ENCODE measurements at places on chromosomes 1 and 21. TPM values are rescaled to one million over a fixed set of nuclear protein-coding genes. Genes with fewer than 3 reads are reported as not detected.

DNA sequence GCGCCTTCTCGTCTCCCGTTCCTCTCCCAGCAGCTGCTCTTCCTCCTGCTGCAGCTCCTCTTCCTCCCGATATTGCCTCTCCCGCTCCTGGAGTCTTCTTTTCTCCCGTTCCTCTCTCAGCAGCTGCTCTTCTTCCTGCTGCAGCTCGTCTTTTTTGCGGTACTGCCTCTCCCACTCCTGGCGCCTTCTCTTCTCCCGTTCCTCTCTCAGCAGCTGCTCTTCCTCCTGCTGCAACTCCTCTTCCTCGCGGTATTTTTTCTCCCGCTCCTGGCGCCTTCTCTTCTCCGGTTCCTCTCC lies 5.3 kb downstream of the TCHH start:
- no peaks in the 10 kb centered on the region for H3K36me3 ChIP-seq
- H3K4me1 ChIP-seq: no peaks in the 10 kb centered on the region
- DNase-seq: no peak
- H3K4me3 ChIP-seq: no peak overlapping the region

GRCh38 chr1:169207797-169208520 lies 101.5 kb downstream of the ATP1B1 start:
- H3K4me1 ChIP-seq: peaks cover 19% of the 10 kb centered on the region
- H3K36me3 ChIP-seq: no peaks in the 10 kb centered on the region
- no peak for DNase-seq
- H3K4me3 ChIP-seq: no peak overlapping the region
- no peaks in the 10 kb centered on the region for H3K27me3 ChIP-seq

Gene RHBDL2
- not detected for total RNA-seq

Gene ATAD3C
- 2.9 TPM for total RNA-seq

DNA sequence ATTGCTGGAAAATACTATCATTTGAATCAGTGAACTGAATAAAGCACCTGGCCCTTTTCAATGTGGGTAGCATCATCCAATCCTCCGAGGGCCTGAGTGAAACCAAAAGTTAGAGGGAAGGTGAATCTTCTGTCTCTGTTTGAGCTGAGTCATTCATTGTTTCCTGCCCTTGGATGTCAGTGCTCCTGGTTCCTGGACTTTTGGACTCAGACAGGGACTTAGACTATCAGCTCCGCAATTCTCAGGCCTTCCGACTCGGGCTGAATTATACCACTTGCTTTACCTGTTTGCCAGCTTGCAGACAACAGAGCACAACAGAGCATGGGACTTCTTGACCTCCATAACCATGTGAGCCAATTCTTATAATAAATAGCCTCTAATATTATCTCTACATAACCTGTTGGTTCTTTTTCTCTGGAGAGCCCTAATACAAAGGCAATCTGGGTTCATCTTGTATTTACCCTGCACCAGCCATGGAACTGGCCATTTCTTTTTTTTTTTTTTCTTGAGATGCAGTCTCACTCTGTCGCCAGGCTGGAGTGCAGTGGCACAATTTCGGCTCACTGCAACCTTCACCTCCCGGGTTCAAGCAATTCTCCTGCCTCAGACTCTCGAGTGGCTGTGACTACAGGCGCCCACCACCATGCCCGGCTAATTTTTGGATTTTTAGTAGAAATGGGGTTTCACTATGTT lies 19.2 kb upstream of the VASH2 start:
- no peak for DNase-seq
- H3K4me1 ChIP-seq: peaks cover 10% of the 10 kb centered on the region
- no peaks in the 10 kb centered on the region for H3K36me3 ChIP-seq
- H3K4me3 ChIP-seq: no peak overlapping the region
- no peaks in the 10 kb centered on the region for H3K27me3 ChIP-seq
- no peak overlapping the region for H3K27ac ChIP-seq

DNA sequence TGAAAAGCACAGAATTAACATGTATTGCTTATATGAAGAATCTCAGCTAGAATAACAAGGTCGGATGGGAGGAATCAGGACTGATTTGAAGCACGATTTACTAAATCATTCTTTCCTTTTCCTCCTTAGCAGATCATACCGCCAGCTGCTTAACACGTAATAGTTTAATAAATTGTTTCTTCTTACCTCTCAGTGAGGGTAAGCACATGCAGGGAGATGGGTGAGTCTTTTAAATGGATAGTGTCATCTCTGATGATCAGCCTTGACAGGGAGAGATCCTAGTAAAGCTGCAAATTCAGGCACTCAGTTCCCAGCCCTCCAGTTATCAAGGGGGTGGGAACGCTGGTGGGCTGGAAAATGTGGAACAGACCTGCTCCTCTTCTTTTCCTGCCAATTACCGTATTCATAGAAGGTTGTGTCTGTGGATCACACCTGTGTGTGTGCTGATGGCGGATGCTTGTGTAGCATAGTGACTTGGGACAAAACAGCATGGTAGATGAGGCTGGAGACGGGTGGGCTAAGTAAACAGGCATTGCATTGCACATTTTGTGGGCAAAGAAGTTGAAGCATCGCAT lies 30.7 kb downstream of the NTPCR start:
- peaks cover 24% of the 10 kb centered on the region for H3K4me1 ChIP-seq
- no peak for DNase-seq
- H3K27me3 ChIP-seq: no peaks in the 10 kb centered on the region
- H3K4me3 ChIP-seq: no peak overlapping the region
- H3K36me3 ChIP-seq: peaks cover 23% of the 10 kb centered on the region

DNA sequence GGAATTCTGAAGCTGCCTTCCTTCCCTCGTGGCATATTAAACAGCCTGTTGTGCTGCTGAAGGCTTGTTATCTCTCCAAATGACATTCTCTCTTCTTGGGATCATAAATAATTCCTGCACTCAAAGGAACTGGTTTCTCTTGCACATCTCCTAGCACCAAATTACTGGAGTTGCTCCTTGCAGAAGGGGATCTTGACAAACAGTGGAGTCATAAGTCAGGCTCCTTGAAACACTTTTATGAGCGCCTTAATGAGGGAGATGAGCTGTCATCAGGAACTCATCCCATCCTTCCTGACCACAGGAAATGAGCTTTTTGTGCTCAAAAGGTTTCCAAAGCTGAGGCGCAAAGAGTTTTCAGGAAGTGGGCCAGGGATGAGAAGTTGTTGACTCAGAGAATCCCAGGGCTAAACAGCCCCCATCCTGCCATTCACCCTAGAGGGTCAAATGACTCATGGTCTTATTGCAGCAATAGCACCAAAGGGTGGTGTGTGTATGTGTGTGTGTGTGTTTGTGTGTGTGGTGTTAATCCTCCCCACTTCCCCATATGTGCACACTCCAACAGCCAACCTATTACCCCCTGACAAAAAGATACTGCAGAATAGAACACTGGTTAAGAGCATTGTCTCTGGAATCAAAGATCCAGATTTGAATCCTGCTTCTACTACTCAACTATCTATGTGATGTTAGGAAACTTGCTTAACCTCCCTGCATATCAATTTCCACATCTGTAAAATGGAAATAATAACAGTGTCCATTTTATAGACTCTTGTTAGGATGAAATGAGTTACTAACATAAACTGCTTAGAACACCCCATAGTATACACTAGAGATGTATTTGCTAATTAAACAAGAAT lies 2.8 kb upstream of the PHC2 start:
- peaks cover 30% of the 10 kb centered on the region for H3K4me1 ChIP-seq
- no peak overlapping the region for H3K4me3 ChIP-seq
- H3K36me3 ChIP-seq: no peaks in the 10 kb centered on the region
- DNase-seq: no peak
- H3K27ac ChIP-seq: peak overlapping the region; percentile 24
- no peaks in the 10 kb centered on the region for H3K27me3 ChIP-seq

Gene S100A5
- total RNA-seq: not detected

DNA sequence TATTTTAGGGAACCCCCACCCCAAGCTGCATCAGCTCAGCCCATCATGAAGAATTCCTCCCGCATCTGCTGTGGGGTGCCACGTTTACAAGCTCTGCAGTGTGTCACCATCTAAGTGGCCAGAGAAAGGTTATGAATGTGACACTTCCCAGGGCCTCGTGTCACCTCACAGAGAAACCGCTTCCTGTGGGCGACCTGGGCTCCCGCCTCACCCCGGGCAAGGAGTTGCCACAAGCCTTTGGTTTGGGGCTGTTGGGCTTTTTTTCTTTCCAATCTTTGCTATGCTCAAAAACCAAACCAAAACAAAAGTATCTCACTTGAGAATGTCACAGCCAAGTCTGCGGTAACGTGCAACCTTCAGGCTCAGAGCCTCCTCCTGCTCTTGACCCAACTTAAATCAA lies 82.1 kb upstream of the ARHGEF16 start:
- no peaks in the 10 kb centered on the region for H3K36me3 ChIP-seq
- H3K27me3 ChIP-seq: peaks cover 89% of the 10 kb centered on the region
- H3K4me1 ChIP-seq: no peaks in the 10 kb centered on the region
- no peak overlapping the region for H3K27ac ChIP-seq
- DNase-seq: no peak

DNA sequence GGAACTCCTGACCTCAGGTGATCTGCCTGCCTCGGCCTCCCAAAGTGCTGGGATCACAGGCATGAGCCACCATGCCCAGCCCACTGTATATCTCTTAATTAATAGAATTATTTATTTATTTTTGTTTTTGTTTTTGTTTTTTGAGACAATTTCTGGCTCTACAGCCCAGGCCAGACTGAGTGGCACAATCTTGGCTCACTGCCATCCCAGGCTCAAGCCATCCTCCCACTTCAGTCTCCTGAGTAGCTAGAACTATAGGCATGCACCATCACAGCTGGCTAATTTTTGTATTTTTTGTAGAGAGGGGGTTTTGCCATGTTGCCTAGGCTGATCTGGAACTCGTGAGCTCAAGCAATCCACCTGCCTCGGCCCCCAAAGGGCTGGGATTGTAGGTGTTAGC lies 15.7 kb upstream of the WDTC1 start:
- no peak for DNase-seq
- no peak overlapping the region for H3K27ac ChIP-seq
- H3K36me3 ChIP-seq: no peaks in the 10 kb centered on the region
- no peak overlapping the region for H3K4me3 ChIP-seq

GRCh38 chr1:49026230-49026811 lies 249.6 kb upstream of the BEND5 start:
- no peaks in the 10 kb centered on the region for H3K4me1 ChIP-seq
- no peak overlapping the region for H3K4me3 ChIP-seq
- no peaks in the 10 kb centered on the region for H3K36me3 ChIP-seq
- DNase-seq: no peak

DNA sequence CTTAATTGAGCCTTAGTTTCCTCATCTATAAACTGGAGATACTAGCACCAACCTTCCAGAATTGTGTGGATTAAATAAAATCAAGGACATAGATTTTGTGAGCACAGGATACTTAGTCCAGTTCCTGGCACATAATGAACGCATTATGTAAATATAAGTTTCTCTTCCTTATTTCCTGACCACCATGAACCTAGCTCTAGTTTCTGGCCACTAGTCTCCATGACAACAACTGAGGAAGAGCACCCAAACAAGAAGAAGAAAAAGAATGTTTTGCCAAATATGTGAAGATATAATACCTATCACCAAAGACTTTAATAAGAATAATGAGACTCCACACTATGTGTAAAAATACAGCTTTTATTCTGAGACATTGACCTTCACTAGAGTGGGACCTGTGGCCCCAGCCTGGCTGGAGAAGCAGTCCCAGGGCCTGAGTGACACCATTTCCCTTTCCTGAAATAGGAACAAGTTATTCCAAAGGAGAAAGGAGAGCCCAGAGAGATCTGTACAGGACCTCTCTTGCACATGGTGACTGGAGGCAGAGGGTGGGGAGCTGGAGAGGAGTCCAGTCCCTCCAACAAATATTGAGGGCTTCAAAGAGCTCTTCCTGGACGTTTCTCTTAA lies 940 bp upstream of the USF1 start:
- H3K27me3 ChIP-seq: no peaks in the 10 kb centered on the region
- peak overlapping the region; percentile 91 for H3K4me3 ChIP-seq
- peaks cover 36% of the 10 kb centered on the region for H3K36me3 ChIP-seq
- H3K4me1 ChIP-seq: peaks cover 23% of the 10 kb centered on the region

- H3K4me3 ChIP-seq: no peak overlapping the region
- H3K36me3 ChIP-seq: peaks cover 18% of the 10 kb centered on the region
- DNase-seq: no peak
- H3K27me3 ChIP-seq: no peaks in the 10 kb centered on the region
- H3K27ac ChIP-seq: no peak overlapping the region
Measured at GRCh38 chr1:70436622-70437251, 25.7 kb downstream of the CTH start.
